ENCODE measurements at places on chromosomes 2 and 18.

- no peak for DNase-seq
These were observed 15.8 kb upstream of the VWC2L start for GRCh38 chr2:214395040-214395439.

- no peak for DNase-seq
These were observed 847 bp downstream of the HOXD8 start for GRCh38 chr2:176130147-176130956.

GRCh38 chr2:10992023-10992791 is 80.5 kb downstream of the KCNF1 start:
- no peak for DNase-seq

- no peak for DNase-seq
These were observed 56.7 kb downstream of the TNS1 start for GRCh38 chr2:217946051-217946450.
